DMS53 (cell line): ENCODE measurements at places on chromosomes 6 and 20.

DNA sequence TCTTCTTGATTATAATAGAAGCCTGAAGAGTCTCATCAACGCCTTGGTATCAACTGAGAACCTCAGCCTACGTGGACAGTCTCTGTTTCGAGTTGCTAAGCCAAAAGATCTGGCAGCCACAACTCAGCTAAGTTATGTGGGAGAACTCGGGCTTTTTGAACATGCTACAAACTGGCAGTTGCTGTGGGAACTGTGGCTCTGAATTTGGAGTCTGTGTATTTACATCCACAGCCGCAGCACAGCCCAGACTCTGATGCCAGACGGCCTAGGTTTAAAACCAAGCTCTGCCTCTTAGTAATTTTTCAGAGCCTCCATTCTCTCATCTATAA, 35.8 kb downstream of the RIPOR2 start:
- DNase-seq = no peak

- DNase-seq = no peak
These were observed 13.8 kb downstream of the VAPB start for GRCh38 chr20:58402827-58403226.

- DNase-seq = no peak
These were observed 34.6 kb downstream of the CLIC5 start for GRCh38 chr6:45981046-45981445.

GRCh38 chr6:32168350-32168749, 4.0 kb downstream of the EGFL8 start:
- DNase-seq = no peak

GRCh38 chr20:31474758-31475427, at the start of the genes DEFB124 and REM1:
Gene DEFB124 (minus strand): TSS chr20:31475127. CDS start chr20:31473013, 2,114 bp downstream.
Gene REM1 (plus strand): TSS chr20:31475288. CDS start chr20:31476446, 1,158 bp downstream.
- no peak for DNase-seq

DNA sequence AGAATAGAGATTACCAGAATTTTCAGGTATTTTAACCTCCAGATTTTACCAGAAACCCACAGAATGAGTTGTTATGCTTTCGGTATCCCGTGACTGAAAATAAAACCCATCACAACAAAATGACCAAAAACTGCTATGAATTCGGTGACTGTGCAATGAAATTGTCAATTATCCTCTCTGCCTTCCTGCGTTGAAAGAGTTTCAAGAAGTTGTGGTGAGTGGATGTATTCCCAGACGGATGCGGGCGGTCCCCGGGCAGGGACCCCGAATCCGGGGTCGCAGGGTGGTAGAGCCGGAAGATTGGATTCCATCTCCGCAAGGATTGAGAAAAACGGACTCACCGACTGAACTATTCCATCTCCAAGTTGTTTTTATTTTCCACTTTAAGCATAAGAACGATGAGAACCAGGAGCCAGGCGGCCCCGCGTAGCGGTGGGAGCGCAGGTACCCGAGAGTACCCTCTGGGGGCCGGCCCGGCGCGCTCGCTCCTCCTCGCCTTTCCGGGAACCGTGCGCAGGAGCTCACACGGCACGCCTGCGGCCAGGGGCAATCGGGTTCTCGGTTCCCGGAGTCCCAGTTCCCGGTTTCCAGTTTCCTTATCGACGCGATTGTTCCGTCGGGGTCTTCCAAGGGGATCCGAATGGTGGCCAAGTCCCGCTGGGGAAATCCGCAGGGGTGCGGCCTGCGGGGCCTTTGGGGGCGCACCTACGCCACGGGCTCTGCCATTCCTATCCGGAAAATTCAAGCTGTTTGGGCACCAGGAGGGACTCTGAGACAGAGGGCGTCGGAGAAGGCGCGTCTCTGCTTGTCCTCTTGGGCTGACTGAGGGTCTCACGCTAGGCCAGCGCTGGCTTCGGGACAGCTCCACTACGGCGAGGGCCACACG, 104.9 kb upstream of the PRDM1 start:
- no peak for DNase-seq

DNA sequence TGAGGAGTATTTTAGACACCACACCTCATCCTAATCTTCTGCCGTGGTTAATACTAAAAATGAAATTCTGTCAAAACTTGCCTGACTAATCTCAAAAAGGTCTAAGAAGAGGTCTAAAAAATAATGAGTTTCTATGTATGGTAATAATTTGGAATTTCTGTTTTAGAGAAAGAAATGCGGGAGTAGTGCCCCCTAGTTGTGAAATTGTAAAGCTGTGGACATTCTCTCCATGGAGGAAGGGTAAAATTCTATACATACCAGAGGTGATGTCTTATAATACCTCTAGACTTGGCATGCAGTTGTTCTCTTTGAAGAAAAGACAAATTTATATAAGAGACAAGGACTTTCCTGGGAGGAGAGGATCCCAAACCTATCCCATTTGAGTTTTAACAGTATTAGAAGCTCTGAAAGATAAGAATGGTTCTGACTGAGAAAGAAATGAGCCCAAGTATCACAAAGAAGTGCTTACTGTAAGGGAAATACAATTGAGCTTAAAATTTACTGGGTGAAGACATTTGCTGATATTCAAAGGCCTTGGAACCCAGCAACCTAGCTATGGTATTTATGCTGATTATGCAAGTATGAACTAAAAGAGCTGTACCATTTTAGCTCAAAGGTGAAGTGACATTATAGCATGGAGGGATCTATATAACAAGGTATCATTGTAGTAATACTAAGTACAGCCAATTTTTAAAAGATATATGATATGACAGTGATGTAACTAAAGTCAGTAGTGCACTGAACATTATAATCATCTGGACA, 5.1 kb upstream of the EPHA7 start:
- DNase-seq = peak; percentile 43

DNA sequence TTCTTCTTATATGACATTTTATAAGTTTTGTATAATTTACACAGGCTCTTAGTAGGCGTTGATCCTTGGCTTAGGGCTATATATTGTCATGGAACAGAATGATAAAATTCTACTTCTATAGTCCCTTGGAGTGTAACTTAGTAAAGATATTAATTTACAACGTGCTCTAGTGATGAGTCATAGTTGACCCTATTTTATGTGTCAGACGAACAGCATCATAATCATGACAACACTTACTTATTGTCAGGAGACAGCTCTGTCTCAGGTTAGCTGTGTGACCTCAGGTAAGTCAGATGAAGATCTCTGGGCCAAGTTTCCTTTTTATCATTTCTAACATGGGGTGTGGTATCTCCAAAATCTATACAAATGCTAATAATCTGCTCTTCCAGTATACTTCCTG, 473.5 kb downstream of the UTRN start:
- DNase-seq = peak; percentile 65

- peak; percentile 14 for DNase-seq
These were observed 351.0 kb downstream of the BCKDHB start for GRCh38 chr6:80457439-80457933.

- peak; percentile 41 for DNase-seq
These were observed 47.6 kb downstream of the ZDHHC14 start for GRCh38 chr6:157428427-157429202.

DNA sequence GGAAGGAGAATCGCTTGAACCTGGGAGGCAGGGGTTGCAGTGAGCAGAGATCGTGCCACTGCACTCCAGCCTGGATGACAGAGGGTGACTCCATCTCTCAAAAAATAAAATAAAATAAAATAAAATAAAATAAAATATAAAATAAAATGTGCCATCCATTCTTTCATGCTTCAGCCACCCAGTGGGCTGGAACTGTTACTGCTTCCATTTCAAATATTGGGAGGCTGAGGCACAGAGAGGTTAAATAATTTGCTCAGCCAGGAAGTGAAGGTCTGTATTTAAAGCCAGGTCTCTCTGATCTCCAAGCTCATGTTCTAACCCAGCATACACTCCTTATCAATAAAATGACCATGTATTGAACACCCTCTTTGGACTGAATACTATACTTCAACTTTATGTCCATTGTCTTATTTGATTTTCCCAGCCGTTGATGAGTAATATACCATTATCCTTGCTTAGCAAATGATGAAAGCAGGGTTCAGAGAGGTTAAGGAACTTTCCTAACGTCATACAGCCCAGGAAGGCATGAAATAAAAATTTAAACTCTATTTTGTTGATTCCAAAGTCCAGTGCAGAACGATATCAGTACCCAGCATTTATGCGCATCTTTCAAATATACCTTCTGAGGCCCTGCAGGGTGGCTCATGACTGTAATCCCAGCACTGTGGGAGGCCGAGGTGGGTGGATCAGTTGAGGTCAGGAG, 25.8 kb upstream of the SLC9A8 start:
- DNase-seq = peak; percentile 47

DNA sequence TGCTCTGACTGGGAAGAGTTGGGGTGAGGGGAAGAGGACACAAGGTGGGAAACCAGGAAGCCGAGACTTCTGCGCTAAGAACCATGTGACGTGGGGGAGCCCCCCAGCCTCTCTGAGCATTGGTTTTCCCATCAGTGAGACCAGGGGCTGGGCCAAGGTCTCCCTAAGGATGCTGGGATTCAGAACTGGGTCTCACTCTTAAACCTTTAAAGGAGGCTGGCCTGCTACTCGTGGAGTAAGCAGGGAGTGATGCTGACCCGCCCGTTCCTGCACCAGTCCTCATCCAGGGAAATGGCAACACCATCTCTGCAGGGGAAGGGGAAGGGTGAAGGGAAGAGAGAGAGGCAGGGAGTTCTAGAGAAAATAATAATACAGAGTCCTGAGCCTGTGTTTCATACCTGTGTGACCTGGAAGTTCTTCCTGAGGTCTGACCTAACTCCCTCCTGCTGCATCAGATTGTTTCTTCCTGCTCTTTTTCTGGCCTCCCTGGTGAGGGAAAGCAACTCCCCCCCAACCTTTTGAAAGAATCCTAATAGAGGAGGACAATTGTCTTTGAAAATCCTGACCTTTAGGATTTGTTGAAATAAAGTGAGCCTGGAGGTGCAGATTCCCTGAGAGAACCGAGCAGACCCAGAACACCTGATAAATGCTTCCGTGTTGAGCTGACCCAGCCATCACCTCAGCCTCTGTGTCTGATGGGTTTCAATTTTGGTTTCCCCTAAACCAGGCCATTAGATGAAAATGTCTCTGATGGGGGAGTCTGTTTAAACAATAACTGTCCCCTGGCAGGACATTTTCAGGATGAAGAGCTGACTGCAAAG, 3.0 kb upstream of the GRM4 start:
- DNase-seq = no peak

DNA sequence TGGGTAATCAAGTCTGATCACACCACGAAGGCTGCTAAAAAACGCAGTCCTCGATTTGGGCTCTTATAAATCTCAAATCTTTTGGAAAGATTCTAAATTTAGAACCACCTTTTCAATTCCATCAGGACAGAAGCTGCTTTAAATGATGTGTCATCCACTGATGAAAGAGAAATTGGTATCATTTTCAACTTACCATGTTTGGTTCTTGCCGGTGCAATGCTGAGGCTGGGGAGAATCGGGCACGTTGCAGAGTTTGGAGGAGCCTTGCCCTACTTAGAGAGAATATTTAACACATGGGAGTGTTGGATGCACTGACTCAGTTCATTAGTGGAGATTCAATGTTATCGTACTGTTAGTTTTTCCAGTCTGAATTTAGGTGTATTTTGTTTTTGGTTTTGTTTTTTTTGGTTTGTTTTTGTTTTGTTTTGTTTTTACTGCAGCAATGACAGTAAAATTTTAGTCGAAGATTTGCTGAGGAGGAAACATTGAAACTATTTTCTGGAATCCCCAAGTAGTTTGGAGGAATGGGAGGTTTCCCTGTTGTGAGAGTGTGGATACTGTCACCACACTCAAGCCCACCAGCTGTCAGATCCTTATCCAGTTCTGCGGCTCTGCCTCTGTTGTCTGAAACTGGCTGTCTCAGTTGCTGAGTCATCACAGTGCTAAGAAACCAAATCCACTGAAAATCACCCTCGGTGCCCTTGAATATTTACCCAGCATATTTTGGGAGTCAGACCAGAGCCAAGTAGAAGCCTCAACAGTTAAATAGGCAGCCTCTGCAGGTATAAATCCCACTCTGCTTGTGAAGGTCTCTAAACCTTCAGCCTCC, 497.0 kb downstream of the BTBD3 start:
- DNase-seq = peak; percentile 13

GRCh38 chr20:21719592-21720214, 14.2 kb downstream of the PAX1 start:
- DNase-seq = peak; percentile 76

DNA sequence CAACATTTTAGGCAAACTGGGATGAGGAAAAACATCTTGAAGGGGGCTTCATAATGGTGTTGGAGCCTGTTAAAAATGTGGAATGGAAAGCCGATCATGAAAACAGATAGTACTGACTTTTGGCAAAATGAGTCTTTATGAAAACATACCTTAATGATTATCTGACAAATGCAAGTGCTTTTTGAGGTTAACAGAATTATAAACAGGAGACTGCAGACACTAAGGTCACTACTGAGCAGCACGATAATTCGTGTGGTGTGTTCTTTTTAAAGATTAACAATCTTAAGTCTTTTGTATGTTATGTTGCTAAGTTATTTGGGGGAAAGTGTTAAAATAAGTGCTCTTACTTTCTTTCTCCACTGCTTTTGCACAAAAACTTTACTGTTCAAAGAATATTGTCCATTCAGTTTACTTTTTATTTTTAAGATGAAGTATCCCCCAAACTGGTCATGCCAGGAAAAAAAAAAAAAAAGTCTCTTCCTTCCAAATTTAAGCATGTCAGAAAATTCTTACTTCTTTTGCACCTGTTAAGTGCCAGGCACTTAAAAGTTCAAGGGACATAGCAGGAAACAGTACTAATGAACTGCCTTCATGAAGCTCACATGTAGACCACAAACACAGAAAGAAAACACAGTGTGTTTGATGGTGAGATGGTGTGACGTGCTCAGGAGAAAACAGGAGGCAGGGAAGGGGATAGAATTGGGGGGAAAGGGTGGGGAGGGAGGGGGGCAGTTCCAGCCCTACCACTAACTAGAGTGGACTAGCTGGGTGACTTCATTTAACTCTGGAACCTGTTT, 73.2 kb downstream of the CDYL start:
- DNase-seq = no peak

DNA sequence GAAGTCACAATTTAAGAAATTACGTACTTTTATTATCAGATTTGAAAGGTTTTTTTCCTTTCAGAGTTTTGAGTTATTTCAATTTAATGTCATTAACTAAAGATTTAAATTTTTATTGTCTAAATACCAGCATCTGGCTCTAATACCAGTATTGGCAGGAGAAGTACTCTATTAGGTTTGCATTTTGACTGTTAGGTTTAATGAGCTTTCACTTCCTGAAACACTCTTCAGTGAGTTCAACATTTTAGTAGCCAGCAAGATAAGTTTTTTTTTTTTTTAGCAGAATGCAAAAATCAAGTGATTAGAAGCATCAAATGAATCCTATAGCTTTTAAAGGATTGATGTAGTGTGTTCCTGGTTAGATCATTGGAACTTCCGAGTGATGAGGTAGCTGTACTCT, 34.0 kb upstream of the SCGN start:
- DNase-seq = no peak
